NB4 (cell line): ENCODE measurements at places on chromosomes 6 and 20.

DNA sequence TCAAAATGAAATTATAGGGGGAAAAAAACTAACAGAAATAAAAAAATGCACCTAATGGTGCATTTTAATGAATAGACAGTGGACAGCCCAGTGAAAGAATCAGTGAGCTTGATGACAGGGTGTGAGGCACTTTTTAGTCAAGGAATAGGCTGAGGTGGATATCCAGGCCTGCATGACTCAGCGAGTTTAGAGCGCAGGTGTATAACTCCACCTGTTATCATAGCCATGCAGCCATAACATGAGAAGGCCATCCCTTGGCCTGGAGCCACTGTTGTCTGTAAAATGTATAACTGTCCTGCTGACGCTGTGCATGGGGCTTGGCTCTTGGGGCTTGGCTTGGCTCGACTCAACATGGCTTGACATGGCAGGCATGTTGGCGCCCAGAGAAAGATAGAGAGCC is 331.5 kb upstream of the NOX3 start:
- DNase-seq, result no peak

- no peak for DNase-seq
Observed at GRCh38 chr6:75402296-75402695, 91.3 kb downstream of the FILIP1 start.

DNA sequence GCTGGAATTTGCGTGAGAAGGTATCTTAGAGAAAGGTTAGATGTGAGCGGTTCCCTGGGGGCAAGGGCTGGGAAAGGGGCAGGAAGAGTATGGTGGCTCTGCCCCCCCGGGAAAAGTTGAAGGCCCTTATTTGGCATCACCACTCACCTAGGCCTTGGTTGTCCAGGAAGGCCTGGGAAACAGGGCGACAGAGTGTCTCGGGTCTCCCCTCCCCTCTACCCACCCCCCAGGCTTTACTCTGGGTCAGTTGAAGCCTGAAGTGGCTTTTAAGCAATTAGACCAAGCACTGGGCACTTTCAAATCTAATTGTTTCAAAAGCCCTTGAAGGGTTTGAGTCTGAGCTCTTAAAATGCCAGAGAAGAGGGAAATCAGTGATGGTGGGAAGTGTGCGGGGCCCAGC is 30.2 kb upstream of the FOXP4 start:
- DNase-seq, result no peak

DNA sequence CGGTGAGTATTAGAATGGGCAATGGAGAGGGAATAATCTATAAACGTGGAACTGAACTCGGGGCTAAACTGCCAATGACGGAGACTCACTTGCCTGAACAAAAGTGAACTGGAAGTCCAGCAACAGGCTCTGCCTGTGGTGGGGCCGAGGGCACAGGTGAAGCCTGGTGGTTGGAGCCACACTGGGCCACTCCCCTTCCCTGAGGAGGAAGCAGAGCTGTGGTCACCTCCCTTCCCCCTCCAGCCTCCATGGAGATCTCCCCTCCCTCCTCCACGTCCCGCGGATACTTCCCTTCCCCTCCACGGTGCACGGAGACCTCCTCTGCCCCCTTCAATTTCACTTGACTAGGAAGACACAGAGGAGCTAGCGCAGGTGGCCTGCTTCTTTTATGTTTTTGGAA is 14.7 kb upstream of the DSP start:
- DNase-seq, result peak; percentile 60

DNA sequence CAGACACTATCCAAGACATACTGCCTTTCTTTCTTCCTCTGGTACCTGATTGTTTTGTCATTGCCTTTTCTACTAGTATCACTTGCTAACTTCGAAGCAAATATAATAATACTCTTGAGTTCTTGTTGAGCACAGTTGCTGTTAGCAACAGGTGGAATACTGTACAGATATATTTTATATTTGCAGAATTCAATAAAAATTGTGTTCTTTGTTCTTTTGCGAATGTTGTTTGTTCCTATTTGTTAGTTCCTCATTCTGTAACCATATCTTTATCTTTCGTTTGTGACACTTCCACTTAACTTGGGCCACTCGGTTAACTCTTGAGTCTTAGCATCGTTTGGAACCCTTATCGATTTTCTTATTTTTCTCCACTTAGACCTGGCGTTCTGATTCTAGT is 868 bp downstream of the CYB5R4 start:
- DNase-seq, result peak; percentile 27

GRCh38 chr6:145814035-145814500 is 527 bp downstream of the FBXO30 start:
- peak; percentile 80 for DNase-seq
